ENCODE measurements at places on chromosomes 3 and 15.

DNA sequence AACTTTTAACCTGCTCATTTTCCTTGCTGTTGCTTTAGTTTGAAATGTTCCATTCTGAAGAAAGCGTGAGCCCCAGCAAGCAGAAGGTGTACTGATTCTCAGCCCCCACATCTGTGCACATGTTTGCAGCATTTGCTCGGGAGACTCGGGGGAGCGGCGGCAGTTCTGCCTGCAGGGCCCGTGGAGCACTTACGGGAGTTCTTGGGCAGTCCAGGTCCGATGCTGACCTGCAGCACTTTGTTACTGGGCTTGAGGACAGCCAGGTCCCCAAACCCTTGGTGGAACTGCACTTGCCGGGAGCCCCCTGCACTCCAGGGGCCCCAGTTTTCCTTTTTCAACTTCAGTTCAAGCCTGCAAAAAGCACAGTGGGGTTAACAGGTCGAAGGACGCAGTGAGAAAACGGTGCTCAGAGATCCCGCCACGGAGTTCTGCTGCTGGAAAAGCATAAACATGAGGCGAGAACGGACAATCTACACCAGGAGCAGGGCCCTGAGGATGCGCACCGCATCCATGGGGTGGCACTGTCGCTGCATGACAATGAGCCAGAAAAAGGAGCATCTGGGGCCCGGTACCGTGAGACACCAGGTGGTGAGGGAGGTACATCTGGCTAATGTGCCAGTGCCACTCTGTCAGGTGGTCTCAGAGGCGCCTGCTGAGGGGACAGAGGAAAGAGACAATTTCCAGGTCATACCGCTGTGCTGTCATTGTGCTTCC lies 45.6 kb upstream of the LDHAL6B start:
- no peak for DNase-seq

GRCh38 chr15:54307252-54307902 lies 329.1 kb downstream of the UNC13C start:
- no peak for DNase-seq

DNA sequence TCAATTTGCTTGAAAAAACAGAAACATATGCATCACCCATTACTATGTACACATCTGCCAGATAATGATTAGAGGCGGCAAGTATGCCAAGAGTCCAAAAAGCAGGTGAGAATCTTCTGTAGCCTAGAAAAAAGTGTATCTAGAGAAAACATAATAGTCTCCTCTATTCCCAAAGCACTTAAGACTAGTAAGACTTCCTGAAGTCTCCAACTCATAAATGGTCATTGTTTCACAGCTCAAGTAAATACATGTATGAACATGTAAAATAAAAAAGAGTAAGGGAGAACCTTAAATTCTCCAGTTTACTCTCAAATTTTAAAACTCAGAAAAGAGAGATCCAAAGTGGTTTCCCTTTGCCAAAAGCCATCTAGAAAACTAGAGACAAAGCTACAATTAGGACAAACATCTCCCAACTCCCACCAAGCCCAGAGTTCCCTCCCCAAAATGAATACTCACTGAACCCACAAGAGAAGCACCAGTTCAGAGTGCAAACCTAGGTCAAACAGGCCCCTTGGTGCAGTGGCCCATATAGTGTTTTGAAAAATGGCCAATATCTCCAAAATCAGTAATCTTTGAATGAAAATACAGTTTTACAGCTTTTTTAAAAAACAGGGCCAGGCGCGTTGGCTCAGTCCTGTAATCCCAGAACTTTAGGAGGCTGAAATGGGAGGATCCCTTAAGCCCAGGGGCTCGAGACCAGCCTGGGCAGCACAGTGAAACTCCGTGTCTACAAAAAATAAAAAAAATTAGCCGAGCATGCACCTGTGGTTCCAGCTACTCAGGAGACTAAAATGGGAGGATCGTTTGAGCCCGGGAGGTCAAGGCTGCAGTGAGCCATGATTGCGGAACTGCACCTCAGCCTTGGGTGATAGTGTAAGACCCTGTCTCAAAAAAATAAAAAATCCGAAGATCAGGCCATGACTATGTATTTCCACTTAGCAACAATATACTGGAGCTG lies 11.0 kb upstream of the MAP4 start:
- no peak for DNase-seq

GRCh38 chr3:26622621-26623418 lies at the start of gene LRRC3B:
TSS of gene LRRC3B (plus strand) at chr3:26622772. CDS start at chr3:26709673, 86,901 bp downstream.
- no peak for DNase-seq

DNA sequence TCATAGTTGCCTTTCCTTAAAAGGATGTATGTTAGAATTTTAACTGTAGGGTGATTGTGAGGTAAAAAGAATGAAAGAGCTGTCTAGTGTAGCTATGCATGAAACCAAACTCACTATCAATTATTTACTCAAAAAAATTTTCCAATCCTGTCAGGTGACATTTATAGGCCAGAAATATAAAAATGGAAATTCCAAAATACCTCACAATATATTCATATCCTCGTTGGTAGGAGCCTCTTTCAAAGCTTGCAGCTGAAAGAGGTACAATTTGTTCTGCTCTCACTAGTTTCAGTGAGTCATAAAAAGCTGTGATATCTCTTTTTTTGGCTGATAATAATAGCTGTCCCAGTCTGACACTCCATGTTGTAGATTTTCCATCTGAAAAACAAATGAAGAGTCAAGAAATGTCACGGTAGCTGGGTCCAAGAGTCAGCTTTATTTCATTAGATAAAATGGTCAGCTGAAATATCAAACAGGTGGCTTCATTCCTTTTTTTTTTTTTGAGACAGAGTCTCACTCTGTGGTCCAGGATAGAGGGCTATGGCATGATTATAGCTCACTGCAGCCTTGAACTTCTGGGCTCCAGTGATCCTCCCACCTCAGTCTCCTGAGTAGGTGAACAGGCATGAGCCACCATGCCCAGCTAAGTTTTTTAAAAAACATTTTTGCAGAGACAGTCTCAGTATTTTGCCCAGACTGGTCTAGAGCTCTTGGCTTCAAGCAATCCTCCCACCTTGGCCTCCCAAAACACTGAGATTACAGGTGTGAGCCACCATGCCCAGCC lies 50.8 kb upstream of the XRN1 start:
- no peak for DNase-seq

DNA sequence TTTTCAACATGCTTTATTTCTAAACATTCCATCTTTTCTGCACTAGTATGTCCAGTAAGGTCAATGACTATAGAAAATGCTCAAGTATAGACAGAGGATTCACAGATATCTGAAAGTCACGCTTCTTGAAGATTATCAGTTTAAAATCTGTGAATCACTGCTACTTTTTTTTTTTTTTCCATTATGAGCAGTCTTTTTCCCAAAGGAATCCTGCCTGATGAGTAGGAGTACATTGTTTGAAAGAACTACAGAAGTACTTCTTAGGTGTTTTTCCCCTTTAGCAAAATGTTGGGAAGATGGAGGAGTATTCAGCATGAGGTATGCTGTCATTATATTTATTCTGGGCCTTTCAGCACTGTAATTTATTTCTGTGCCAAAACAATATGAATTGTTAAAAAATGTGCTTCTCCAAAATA lies 266.2 kb downstream of the NLGN1 start:
- DNase-seq, result no peak

DNA sequence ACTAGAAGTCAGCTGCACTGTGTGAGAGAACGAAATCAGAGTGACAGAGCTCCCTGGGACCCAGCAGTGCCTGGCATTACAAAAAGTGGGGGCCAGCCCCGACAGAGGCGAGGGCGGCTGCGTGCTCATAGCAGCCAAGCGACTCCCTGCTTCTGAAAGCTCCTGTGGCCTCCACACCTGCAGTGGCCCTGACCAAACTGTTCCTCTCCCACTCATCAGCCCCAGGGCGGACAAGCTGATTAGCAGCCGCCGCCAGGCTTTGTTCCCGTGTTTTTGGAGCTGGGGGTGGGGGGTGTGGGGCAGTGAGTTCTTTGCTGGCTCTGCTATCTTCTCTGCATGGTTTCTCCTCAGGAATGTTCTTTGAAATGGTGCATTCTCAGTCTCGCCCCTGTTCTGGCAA lies 58.1 kb downstream of the DGKG start:
- DNase-seq, result no peak

DNA sequence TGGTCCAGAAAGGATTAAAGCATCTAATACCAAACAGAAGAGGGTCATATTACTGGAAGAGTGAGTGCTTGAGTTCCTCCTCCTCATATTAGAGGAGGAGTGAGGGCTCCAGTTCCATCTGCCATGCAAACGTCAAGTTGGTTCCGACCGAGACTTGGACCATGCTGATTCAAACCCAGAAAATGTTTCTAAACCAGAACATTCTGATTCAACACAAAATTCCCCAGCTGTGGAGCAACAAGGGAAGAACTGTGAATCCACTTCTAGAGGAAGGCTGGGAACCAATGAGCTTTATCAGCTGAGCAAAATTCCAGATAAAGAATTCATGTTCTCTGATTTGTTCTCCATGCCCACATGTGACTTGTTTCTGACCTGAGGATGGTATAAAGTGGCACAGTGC lies 135.6 kb upstream of the WNT5A start:
- DNase-seq, result no peak

DNA sequence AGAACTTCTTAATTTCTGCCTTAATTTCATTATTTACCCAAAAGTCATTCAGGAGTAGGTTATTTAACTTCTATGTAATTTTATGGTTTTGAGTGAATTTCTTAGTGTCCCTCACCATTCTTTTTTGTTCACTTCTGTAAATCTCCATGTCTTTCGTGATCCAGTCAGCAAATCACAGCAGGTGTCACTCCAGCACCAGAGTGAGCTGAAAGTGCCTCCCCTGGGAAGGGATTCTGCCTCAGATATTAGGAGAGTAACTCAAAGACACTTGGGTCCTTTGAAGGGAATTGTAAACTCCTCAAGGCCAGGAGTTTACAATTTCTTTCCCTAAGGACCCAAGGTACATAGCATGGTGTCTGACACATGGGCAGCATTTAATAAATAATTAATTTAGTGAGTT lies 207.6 kb upstream of the AZI2 start:
- no peak for DNase-seq

DNA sequence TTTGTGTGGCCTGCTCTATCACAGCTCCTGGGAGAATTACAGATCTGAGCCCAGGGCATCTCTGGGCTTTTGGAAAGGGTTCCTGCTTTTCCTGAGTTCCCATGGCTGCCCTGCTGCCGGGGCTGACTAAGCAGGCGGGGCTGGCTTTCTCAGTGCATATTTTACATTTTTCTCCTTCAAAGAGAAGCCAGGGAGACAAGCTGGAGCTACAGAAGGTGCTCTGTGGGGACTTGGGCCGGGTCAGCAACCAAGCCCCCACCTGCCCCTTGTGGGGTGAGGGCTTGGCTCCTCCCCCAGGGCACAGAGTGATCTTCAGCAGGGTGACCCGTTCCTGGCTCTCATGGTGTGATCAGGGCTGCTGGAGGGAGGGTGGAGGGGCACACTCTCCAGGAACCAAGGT lies 17.4 kb downstream of the ABTB1 start:
- no peak for DNase-seq

GRCh38 chr3:169295912-169296570 lies 367.5 kb downstream of the MECOM start:
- no peak for DNase-seq

DNA sequence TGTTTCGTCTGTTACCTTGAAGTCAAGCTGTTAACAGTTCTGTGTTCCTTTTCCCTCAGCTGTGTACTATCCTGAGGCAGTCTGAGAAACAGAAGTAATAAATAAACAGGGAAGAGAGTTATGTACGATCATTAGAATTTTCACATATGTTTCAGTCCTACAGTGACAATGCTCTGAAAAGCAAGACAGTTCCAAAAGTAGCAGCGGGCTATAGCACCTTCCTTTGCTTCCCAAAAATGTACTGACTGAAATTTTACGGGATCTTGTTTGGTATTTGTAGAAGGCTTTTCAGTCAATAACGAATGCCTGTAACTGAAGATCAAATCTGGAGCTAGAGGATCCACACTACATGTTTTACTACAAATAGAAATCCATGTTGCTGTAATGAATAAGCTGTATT lies 428.1 kb downstream of the PYDC2 start:
- DNase-seq, result no peak

DNA sequence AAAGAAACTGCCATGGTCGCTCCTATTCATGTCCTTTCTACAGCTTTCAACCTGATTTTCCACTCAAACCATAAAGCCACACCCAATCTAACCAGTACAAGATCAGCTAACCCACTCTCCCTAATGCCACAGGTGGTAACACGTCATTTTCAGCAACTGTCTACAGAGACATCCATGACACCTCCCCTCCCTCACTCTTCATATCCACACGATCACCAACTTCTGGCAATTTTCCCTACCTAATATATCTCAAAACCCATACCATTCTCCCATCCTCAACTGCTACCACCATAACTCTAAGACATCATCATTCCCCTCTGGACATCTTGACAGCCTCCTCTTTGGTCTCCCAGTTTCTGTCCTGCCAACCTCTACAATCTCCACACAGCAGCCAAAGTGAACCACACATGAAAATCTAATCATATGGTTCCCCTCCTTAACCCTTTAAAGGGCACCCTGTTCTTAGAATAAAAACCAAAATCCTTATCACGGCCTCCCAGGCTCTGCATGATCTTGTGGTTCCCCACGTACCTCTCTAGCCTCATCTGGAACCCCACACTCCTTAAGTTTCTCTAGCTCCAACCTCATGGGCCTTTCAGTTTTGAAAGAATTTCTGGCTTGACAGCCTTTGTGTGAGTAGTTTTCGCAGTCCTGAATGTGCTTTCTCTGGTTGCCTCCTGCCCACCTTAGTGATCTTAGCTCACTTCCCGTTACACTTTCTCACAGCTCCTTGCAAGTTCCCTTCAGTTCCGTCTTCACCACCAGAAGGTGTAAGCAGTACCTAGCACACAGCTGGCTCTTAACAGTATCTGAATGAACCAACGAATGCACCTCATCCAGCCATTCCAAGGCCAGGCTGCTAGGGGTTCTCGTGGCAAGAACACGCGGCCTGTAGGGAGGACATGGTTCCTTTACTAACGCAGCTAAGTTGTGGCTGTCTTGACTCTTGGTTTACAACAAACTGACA lies 33.4 kb downstream of the SPINK8 start:
- peak; percentile 9 for DNase-seq
